Glutamatergic neuron (in vitro differentiated cells): ENCODE measurements at places on chromosomes 5 and 9.

DNA sequence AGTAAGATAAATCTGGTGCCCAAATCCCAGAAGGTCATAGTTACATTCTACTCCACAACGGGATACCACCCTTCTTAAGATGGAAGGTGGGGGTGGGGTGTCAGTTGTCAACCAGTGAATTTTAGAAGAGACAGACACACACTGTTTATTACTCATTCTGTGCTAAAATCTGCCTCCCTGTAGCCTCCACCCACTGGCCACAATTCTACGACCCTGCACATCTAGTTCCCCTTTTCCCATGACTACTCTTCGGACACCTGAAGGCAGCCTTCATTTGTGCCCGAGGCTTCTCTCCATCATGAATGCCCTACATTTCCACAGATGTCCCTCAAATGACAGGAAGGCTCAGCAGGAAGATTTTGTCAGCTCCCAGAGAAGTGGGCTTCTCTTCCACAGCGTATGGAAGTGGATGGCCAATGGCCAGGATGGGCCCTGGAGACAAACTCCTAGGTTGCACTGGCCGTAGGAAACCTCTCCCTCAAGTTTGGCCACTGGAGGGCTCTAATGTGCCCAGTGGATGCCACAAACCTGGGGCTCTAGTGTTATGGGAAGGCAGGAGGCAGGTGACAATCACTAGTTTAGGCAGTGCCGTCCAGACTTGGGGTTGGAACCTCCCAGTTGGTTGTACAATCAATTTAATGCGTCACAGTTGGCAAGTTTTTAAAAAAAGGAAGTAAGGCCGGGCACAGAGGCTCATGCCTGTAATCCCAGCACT is 46.6 kb downstream of the PTPN3 start:
- DNase-seq, result no peak

- no peak for DNase-seq
These were observed 137.5 kb upstream of the PHYKPL start for GRCh38 chr5:178370102-178370501.

- DNase-seq, result no peak
These were observed 7.9 kb upstream of the SYK start for GRCh38 chr9:90793729-90794128.

DNA sequence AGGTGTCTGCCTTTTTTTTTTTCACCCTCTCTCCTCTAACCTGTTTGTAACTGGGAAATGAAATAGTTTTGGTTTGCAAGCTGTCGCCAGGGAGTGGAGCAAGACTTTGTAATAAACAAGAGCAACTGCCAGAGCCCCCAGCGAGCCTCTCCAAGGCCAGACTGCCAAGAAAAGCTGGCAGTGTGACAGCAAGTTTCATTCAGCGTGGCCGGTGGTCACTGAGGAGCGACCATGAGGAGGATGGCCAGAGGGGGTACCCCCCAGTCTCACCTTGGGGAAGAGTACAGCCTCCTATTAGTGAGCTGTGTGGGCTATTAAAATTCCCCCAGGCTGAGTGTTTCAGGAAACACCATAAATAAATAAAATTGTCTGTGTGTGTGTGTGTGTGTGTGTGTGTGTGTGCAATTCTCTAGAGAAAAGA is 49.9 kb downstream of the ZFAND5 start:
- no peak for DNase-seq

DNA sequence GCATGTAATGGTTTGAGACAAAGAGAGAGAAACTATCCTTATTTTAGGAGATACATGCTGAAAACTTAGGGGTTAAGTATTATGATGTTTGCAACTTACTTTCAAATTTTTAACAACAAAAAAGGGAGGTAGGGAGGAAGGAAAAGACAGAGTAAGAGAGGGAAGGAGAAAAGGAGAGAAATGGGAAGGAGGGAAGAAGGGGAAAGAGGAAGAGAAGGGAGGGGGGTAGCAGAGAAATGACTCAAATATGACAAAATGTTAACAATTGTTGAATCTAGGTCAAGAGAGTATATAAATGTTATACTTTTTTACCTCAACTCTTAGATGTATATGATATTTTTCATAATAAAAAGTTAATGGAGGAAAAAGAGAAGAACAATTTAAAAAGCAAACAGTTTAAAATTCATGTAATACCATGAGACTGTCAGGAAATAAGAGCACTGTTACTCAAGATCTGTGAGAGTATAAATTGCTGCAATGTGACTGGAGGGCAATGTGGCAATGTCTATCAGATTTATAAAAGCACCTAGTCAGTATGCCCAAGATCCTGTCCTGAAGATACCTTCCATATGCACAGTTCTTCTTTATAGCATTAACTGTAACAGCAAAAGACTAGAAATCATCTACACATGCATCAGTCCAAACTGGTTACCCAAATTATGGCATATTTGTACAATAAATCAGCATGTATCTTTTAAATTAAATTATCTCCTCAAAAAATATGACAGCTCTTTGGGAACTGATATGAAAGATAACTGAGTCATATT is 16.3 kb downstream of the FBXW11 start:
- no peak for DNase-seq

DNA sequence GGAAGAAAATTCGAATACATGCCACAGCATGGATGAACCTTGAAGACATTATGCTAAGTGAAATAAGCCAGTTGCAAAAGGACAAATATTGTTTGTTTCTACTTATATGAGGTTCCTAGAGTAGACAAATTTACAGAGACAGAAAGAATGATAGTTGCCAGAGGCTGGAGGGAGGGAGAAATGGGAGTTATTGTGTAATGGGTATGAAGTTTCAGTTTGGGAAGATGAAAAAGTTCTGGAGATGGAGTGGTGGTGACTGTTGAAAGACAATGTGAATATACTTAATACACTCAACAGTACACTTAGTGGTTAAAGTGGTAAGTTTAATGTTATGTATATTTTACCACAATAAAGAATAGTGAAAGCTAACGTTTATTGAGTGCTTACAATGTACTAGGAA is 99.6 kb upstream of the SLC44A1 start:
- DNase-seq, result no peak

DNA sequence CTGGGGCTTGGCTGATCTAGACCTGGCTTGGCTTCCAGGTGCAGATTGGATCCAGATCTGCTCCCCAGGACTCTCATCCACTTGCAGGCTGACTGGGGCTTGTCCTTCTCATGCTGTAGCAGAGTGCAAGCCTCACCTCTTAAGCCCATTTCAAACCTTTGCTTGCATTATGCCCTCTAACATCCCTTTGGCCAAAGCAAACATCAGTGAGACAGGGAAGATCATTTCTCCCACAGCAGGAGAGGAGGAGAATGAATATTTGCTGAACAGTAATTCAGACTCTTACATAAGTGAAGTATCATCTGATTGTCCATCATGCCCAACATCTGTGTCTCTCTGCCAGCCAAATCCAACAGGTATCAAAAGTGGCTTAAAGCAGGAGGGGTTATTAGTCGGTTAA is 194.9 kb downstream of the C9orf152 start:
- DNase-seq, result no peak

GRCh38 chr5:36689225-36689624 is 82.8 kb downstream of the SLC1A3 start:
- DNase-seq, result peak; percentile 35

- no peak for DNase-seq
These were observed 22.2 kb upstream of the CXCL14 start for GRCh38 chr5:135600971-135601381.

DNA sequence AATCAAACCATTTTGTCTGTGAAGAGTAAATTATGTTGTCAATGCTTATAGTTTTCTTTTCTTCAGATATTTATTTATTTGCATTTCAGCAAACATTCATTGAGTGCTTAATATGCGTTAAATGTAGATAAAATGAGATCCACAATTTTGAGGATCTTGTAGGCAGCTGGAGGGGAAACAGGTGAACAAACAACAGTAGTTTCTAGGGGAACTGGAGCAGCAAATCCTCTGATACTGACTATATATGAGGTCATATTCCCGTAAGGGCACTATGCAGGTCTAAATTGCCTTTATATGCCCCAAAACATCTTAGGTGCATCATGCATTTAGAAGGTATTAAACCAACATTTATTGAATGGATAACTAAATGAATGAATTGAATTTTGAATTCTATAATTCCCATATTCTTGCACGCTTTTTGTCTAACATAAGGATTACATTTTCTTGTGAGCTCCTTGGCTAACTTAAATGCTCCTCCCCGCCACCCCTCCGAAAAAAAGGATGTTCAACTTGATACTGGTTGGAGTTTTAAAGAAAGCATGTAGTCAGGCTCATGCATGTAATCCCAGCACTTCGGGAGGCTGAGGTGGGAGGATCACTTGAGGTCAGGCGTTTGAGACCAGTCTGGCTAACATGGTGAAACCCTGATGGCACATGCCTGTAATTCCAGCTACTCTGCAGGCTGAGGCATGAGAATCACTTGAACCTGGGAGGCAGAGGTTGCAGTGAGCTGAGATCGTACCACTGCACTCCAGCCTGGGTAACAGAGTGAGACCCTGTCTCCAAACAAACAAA is 299.8 kb downstream of the TMEM38B start:
- no peak for DNase-seq

DNA sequence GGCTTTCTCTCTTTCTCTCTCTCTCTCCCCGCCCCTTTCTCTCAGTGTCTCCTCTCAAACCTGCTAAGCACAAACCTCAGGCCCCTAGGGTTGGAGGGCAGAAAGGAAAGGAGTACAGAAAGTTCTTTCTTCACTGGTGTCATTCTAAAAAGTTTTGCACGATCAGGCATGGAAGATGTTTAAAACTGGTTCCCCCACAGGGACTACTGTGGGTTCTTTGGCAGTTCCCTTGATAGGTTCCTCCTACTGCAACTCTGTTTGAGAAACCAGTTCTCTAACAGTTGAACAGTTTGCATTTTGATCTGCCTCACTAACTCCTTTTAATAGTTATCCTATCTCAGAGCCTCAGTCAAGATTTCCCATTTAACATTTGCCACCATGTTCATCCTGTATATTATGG is 82.9 kb downstream of the CDO1 start:
- no peak for DNase-seq

DNA sequence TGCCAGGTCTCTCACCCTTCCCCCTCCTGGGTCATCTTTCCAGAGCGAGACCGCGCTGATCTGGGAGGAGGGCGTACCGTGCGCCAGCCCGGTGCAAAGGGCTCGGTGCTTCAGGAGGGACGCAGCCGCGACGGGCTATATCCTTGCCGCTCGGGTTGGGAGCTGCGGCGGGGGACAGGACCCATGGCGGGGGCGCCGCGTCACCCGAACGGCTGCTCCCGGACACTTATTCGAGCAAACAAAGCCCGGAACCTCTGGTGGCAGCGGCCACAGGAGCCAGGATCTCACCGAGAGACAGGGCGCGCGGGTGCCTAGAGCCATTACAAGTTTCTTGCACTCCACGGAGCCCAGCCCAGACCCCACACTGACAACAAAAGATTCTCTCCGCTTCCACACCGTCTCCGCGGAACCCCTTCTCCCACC is 1.3 kb downstream of the SEMA6A start:
- peak; percentile 54 for DNase-seq

- no peak for DNase-seq
These were observed 408.8 kb downstream of the ENC1 start for GRCh38 chr5:74231697-74232096.

DNA sequence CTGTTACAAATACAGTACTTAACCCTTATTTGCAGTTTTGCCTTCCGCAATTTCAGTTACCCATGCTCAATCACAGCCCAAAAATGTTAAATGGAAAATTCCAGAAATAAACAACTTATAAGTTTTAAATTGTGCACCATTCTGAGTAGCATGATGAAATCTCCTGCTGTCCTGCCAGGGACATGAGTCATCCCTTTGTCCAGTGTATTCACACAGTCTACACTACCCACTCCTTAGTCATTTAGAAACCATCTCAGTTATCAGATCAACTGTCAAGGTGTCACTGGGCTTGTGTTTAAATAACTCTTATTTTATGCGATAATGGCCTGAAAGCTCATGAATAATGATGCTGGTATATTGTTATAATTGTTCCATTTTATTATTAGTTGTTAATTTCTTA is 95.8 kb downstream of the PLCXD3 start:
- DNase-seq, result no peak

DNA sequence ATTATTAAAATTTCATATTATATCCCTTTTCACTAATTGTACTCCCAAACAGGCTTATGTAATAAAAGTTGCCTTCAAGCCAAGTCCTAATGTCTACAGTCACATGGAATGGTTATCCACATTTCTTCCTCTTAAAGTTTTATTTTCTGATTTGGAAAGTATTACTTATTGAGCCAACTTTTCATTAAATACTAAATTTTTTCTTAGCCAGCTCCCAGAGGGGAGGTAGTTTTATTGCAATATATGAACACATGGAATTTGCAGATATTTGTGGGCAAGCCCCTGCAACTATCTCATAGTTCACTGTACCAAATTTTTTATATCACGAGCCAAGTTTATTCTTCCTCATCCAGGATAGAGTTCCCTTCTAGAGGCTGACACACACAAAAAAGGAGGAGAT is 332.8 kb upstream of the PTGER4 start:
- DNase-seq, result no peak

DNA sequence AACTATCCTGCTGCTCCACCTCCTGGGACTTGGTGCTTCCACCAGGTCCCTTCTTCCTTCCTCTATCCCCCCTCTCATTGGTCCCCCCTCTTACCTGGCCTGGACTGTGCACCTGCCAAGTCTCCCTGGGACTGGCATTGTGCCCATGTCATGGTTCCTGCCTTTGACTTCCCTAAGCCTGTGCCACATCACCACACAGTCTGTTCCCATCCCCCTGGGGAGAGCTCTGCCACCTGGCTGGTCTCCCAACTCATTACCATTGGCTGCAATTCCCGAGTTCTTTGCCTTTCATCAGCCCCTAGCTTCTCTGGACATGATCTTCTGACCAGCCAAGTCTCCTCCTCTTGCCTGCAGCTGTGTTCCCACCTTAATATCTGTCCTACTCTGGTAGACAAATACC is 180.3 kb downstream of the SREK1 start:
- DNase-seq, result no peak

DNA sequence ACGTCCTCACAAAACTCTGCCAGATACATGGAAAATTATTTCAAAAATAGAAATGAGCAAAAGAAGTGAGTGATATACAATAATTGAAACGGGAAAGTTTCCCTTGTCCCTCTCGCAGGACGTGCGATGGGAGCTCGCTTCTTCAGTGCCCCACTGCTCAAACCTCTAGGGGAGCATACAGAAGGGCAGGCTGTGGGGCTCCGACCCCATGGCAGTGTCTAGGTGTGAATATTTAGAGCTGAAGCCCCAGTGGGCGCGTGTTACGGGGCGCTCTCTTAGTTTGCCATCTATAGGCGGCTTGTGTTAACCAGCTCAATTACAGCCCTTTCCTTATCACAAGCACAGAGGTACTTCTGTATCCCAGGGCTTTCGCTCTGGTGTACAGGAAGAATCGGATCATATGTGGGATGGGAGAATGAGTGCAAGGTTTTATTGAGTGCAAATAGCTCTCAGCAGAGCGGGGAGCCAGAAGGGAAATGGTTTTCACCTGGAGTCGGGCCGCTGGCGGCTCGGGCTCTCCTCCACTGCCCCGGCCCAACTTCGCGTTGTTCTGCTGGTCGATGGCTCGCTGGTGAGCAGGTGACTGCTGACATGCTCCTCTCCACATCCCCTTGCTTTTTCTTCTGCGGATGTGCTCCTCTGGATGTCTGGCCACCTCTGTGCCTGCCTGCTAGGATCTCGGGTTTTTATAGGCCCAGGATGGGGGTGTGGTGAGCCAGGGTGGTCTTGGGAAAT is 334.0 kb upstream of the PTPRD start:
- no peak for DNase-seq

GRCh38 chr5:176360894-176361436 is 599 bp downstream of the KIAA1191 start:
- DNase-seq, result no peak

- no peak for DNase-seq
These were observed 220.0 kb downstream of the PBX3 start for GRCh38 chr9:125966959-125967711.

GRCh38 chr5:143168171-143168741 is 235.2 kb downstream of the NR3C1 start:
- DNase-seq, result no peak

GRCh38 chr5:37836592-37837413 is 3.0 kb downstream of the GDNF start:
- peak; percentile 45 for DNase-seq
